ENCODE measurements at places on chromosomes 11 and 22.

DNA sequence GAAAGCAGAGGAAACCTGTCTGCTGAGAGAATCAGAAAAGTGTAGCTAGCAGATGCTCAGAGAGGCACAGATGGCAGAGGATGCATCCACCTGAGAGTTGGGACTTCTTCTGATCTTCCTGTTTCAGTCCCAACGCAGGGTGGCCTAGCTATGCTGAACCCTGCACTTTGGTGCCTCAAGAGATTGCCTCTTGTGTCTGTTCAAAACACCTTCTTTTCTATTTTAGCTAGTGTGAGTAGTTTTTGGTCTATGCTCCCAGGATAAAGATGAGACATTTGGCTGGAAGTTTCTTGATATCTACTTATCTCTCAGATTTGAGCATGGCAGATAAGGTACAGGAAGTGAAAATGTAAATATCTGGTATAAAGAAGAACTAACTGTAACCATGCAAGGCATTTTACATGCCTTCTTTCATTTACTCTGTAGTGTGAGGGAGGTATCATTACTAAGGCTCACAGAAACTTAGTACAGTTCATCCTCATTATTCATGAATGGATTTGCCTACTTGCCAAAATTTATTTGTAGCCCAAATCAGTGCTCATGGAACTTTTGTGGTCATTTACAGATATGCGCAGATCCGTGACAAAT is 47.0 kb upstream of the PSMA1 start:
- no peak for DNase-seq

- no peak for DNase-seq
Measured at GRCh38 chr11:64650923-64651523, 60.0 kb downstream of the SLC22A12 start.

GRCh38 chr11:58905721-58906547 is 33.4 kb upstream of the GLYATL1 start:
- no peak for DNase-seq

DNA sequence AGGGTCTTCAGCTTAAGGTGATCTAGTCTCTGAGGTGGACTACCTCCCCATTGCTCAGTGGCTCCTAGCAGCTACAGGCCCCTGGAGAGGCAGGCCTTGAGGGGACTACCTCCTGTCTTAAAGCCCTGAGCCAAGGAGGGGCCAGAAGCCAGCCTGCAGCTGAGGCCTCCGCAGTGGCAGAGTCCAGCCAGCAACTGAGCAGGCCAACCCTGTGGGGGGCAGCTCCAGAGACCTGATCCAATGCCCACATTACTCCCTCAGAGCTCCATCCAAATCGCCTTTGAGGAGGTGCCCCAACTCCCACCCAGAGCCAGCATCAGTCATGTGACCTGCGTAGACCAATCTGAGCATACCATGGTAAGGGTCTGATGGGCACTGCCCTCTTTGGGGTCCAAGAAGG is 2.7 kb downstream of the C2CD2L start:
- DNase-seq, result no peak

DNA sequence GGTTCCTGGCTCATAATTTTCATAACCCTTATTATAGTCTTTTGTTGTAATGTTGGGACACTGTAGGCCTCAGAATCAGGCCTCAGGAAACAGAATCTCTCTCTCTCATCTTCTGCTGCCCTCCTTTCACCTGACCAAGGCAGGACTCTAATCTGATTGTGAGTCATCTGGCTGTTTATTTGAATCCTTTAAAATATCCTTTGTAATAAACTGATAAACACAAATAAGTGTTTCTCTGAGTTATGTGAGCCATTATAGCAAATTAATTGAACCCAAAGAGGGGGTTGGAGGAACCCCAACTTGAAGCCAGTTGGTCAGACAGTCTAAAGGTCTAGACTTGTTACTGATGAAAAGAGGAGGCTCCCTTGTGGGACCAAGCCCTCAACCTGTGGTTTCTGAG is 30.6 kb downstream of the ACER3 start:
- no peak for DNase-seq

DNA sequence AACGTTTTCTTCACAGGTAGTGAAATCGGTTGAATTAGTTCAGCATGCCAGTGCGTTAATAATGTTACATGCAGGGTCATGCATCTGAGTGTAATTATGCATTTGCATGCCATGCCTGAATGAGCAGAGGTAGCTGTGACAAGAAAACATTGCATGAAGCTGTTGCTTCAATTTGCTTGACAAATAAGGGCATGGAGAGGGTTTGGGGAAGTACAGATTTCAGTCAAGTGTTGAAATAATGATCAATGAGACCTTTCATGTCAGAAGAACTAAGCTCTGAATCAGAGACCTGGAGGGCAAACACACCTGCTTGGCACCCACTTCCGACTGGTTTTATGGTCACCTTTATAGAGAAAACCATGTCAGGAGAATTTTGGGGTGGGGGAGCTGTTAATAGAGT is 221.4 kb downstream of the DBX1 start:
- no peak for DNase-seq

- no peak for DNase-seq
Measured at GRCh38 chr11:76744186-76745043, 38.7 kb upstream of the TSKU start.

DNA sequence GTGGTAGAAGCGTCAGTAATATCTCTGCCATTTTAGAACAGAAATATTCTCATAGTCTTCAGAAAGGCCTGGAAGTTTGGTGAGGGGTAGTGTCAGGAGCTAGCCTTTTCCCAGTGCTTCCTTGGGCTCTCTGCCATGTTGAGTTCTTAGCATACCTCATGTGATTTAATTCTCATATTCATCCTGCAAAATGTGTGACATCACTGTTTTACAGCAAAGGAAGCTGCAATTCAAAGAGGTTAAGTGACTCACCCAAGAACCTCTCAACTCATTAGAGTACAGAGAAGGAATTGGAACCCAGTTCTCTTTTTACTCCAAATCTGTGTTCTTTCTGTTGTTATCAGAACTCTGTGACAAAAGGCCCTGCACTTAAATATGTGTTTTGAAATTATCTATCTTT is 72.1 kb downstream of the RNF169 start:
- DNase-seq, result no peak

- no peak for DNase-seq
Measured at GRCh38 chr11:77400775-77401449, 73.0 kb downstream of the PAK1 start.

DNA sequence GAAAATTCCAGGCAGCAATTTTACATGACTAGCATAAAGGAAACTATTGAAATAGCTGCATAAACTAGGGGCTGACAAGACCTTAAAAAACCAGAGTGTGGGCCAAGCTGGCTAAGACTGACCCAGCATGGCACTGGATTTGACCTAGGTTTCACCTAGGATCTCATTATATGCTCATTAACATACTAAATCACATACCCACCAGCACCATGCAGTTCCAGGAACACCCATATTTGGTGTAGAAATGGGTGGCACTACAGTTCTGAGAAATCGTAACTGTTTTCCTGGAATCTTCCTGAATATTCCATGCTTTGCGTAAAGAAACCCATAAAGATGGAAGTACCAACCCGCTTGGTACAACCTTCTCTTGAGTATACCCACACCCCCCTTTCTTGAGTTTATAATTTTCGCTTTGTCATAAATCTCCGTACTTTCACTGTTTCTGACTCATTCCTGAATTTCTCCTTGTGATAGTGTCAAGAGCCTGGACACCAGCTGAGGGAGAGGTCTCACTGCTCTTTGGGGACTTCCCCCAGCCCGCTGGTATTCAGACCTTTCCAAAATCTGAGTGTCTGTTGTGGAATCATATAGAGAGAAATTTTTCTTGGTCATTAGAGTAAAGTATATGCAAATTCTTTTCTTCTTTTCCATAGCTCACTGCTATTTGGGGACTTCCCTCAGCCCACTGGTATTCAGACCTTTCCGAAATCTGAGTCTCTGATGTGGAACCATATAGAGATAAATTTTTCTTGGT is 55.1 kb downstream of the MTMR3 start:
- DNase-seq, result no peak

DNA sequence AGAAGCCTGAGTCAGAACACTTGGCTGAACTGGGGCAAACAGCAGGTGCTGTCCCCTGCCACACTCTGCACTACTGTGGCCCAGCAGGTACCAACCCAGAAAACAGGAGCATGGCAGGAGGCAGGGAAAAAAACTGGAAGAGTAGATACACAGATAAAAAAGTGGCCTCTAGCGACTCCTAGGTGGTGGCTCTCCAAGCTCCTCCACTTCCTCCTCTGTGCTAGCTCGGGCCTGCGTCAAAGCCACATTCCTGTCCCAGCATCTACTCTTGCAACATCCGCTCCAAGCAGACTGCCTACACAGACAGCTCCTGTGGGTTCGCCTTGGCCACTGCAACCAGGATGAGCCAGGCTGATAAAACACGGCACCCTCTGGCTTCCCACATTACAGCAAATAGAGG is 6.9 kb downstream of the OR8B12 start:
- no peak for DNase-seq

DNA sequence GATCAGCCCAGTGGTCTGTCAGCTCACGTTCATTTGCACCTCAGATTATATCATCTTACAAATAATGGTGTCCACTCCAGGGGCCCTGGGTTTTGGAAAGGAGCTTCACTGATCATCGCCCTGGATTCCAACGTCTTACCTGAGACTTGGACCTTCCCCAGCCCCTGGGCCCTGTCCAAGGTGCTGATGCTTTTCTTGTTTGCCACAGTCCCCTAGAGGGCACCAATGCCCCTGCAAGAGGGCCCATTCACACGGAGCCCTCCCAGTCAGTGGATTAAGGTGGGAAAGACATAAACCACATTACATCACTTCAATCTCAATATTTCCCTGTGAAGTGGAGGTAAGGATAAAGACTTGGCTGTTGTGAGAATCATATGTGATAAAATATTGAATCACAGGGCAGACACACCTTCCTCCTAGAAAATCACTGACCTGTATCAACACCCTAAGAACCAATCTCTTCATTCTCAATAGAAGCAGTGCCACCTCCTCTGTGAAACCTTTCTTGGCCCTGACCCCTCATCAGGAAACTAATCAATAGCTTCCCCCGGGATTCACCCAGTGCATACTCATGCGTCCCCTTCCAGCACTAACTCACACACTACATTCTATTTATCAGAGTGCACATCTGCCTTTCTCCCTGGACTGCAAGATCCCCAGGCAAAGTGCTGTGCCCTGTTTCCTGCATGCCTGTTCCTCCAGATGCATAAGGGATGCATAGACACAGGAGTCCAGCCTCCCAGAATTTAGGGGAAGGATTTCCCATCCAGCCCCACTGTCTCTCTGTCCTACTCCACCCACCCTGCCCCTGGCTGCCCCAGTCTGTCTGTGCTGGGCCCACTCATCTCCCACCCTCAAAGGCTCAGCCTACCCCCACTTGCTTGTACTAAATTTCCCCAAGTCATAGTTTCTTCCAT is 167.0 kb downstream of the BUD13 start:
- no peak for DNase-seq

DNA sequence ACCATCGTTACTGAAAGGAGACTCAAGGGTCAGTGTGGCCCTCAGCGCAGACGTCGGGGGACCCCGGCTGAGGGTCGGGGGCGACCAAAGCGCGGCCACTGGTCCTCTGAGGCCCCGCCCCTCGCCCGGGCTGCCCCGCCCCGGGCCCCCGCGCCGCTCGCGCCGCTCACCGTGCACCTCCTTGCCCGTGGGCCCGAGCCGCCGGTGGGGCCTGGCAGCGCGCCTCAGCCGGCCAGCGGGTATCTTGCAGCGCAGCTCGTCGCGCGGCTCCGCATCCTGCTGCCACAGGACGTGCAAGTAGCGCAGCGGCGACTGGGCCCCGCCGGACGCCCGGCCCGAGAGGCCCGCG is 419 bp downstream of the ANKRD54 start:
- DNase-seq, result no peak

GRCh38 chr22:41969110-41969646 is at the start of gene SEPTIN3:
TSS of gene SEPTIN3 (plus strand) at chr22:41969443. CDS start at chr22:41971493, 2,050 bp downstream.
- no peak for DNase-seq

- no peak for DNase-seq
Measured at GRCh38 chr22:22397875-22398524, 110.5 kb downstream of the ZNF280B start.

- no peak for DNase-seq
Measured at GRCh38 chr11:64987998-64988854, 8.5 kb downstream of the BATF2 start.

DNA sequence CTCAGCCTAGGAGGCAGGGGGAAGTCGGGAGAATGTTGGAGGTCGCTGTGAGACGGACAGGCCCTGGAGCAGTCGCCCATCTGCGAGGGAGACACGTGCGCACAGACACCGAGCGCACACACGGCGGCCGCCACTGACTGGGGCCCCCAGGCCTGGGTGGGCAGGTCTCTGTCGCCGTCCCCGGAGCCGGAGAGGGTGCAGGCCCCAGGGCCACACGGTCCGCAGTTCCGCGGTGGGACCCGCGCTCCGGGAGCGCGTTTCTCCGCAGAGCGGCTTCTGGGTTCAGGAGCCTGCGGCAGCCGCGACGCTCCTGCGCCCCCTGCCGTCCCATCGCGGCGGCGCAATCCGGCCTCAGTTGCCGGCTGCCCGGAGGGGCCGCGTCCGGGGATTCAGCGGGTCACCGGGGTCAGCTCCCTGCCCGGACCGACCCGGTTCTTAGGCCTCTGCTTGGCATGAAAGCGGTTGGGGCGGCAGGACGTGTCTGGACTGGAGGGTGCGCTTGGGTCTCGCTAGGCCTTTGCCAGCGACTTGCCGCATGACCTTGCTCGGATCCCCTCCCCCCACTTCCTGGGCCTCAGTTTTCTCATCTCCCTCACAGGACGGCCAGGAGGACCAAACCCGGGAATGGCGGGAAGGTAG is 31.2 kb downstream of the PDE2A start:
- peak; percentile 63 for DNase-seq

GRCh38 chr11:59617876-59618275 is 2.3 kb upstream of the OSBP start:
- DNase-seq, result no peak

- DNase-seq, result no peak
Measured at GRCh38 chr11:78450866-78451265, 33.2 kb upstream of the GAB2 start.

- DNase-seq, result no peak
Measured at GRCh38 chr22:43847376-43848289, 14.7 kb downstream of the SULT4A1 start.

- DNase-seq, result no peak
Measured at GRCh38 chr11:1825039-1825740, 9.6 kb upstream of the SYT8 start.

- DNase-seq, result no peak
Measured at GRCh38 chr11:126049159-126049558, 13.5 kb downstream of the CDON start.

DNA sequence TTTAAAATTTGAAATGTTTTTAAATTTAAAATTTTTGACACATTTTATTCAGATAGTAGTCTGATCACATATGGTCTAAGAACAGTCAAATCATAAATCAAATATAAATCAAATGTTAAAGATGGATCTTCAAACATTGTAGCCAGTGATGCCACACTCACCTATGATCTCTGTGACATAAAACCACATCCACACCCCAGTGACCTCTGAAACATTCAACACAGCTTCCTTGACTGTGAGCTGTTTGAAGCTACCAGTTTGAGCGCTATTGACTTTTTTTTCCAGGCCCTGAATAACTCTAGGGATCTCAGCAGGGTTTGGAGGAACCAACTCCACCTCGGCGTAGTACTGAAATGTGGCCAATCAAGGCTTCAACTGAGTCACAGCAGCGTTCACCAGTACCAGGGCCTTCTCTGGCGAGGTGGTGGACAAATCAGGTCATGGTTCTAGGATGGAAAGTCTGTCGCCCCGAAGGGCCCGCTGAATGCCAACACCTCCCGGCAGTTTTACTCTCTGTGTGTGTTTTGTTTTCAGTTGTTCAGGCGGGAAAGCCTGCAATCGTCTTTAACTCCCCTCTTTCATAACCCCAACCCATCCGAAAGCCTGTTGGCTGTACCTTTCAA is 4.3 kb upstream of the MARK2 start:
- DNase-seq, result no peak
